ENCODE measurements at places on chromosomes 16 and 17. TPM values are rescaled to one million over a fixed set of nuclear protein-coding genes. Genes with fewer than 3 reads are reported as not detected.

DNA sequence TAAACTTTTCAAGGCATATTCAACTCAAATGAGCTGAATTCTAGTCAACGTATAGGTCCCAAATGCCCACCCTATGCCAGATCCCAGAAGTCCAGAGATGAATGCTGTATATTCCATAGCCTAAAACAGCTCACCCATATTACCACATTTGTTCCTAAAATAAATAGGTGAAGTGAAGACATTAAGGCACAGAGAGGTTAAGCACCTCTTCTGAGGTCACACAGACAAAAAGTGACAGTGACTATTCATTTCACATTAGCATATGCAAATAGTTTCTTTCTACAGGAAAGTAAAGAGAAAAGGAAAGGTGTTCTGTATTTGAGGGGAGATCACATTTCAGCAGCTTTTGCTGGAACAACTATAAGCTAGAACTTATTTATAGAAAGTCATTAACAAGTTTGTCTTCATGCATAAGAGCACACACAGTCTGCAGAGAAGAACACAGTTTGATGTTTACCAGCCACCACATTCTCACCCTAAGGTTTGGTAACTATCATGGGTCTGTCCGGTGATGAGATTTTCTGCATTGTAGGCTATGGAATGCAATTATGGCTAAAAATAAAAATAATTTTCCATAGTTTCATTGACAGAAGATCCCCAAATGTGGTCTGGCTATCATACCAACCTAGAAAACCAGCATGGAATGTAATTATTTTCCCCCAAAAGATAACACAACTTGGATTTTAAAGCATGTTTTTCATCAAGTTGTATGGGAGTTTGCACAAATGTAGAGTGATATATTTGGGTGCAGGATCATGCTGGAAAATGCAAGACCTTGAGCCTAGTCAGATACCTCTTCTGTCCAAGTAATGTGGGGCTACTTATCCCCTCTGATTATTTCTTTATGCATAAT is 402.1 kb downstream of the UTP18 start:
- no peaks in the 10 kb centered on the region for H3K4me1 ChIP-seq
- H3K36me3 ChIP-seq, result no peaks in the 10 kb centered on the region
- no peak for DNase-seq
- no peaks in the 10 kb centered on the region for H3K27me3 ChIP-seq
- H3K27ac ChIP-seq, result no peak overlapping the region

DNA sequence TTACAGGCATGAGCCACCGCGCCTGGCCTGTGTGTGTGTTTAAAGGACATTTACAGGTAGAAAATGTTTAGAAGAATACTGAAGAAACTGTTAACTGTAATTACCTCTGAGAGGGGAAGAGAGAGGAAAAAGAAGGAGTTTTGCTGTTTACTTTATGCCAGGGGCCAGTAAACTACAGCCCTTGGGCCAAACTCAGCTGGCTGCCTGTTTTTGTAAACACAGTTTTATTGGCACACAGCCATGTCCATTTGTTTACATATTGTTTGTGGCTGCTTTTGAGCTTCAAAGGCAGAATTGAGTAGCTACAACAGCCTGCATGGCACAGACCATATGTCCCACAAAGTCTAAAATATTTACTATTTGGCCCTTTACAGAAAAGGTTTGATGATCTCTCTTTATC is 76.4 kb downstream of the GPR139 start:
- no peaks in the 10 kb centered on the region for H3K4me1 ChIP-seq
- H3K27ac ChIP-seq, result no peak overlapping the region
- DNase-seq, result no peak
- H3K27me3 ChIP-seq, result no peaks in the 10 kb centered on the region
- no peaks in the 10 kb centered on the region for H3K36me3 ChIP-seq

GRCh38 chr16:73043828-73044467 is 4.0 kb downstream of the ZFHX3 start:
- no peaks in the 10 kb centered on the region for H3K27me3 ChIP-seq
- peak overlapping the region; percentile 94 for H3K27ac ChIP-seq
- H3K36me3 ChIP-seq, result no peaks in the 10 kb centered on the region

- H3K4me1 ChIP-seq, result no peaks in the 10 kb centered on the region
- H3K4me3 ChIP-seq, result no peak overlapping the region
- no peaks in the 10 kb centered on the region for H3K27me3 ChIP-seq
- H3K36me3 ChIP-seq, result no peaks in the 10 kb centered on the region
Measured at GRCh38 chr16:17835118-17835876, 364.5 kb upstream of the XYLT1 start.

CES5A gene
- not detected for total RNA-seq
